ENCODE measurements at places on chromosomes 2 and 18.

DNA sequence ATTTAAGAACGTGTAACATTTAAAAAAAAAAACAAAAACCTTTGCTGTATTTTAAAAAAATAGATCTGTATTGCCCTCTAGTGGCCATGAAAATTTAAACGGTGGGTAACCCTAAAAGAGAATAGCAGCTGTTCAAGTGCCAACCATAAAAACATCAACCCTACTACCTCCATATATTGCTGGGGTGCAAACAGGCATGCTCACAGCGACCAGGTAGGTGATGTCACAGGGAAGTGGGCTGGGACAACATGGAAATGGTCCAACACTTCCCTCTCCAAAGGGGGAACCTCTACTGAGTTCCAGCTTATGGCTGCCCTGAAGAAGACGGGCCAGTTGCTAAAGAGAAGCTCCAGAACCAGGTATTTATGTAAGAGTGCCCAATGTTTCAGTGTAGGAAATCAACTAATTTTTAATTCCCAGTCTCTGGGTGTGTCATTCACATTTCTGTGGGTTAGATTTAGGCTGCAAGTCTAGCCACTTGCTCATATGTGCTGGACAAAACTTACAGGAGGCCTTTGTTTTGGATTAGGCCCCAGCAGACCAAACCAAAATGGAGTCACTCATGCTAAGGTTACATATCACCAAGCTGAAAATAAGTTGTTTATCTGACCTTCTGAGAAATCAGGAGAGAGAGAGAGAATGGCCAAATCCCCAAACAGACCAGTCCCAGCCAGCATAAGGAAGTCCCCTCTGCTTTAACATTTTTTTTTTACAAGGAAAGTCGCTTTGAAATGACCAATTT is 54.5 kb downstream of the SKA1 start:
- peak; percentile 41 for DNase-seq

DNA sequence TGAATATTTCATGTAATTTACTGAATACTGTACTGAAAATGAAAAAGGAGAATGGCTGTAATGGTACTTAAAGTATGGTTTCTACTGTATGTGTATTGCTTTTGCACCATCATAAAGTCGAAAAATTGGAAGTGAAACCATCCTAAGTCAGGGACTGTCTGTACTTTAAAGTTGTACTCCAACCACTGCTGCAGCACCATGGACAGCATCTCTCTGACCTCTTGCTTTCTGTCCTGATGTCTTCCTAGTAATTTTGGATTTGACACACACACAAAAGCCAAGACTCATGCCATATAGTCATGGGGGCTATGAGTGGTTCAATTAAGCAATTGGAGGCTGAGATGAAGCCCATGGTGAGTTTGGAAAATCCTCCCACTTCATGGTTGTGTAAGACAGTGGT is 256.3 kb upstream of the PKDCC start:
- peak; percentile 23 for DNase-seq

GRCh38 chr2:232588680-232589585 is 38.4 kb downstream of the EIF4E2 start:
- no peak for DNase-seq

GRCh38 chr18:57094175-57094574 is 52.7 kb upstream of the BOD1L2 start:
- DNase-seq, result no peak

DNA sequence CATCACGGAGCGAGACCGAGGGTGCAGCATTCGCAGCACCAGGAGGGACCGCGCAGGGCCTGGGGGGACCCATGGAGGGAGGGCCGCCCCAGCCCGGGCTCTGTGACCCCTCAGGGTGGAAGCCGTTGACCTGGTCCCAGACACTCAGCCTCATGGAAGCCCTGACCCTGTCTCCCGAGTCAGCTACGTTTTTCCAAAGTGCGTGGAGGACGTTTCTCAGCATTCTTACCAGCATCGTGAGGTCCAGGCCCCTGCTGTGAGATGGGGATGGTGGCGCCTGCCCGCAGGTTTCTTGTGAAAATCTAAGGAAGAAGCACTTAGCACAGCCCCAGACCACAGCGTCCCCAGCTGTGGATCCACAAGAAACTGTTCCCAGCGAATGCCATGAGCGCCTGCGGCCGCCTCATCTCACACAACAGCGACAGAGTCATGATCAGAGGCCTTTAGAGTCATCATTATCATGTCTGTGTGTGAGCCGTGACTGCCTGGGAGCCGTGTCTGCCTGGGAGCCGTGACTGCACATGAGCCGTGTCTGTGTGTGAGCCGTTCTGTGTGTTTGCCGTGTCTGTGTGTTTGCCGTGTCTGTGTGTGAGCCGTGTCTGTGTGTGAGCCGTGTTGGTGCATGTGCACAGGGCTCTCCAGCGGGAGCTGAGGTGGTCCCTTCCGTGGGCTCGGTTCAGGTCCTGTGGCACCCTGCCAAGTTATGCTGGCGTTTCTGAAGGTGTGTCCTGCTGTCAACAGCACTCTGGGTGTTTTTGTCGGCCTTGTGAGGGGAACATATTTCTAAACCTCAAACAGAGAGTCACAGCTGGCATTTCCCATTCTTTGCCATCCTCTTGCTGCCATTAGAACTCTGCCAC is 49.2 kb upstream of the KCNG2 start:
- no peak for DNase-seq

DNA sequence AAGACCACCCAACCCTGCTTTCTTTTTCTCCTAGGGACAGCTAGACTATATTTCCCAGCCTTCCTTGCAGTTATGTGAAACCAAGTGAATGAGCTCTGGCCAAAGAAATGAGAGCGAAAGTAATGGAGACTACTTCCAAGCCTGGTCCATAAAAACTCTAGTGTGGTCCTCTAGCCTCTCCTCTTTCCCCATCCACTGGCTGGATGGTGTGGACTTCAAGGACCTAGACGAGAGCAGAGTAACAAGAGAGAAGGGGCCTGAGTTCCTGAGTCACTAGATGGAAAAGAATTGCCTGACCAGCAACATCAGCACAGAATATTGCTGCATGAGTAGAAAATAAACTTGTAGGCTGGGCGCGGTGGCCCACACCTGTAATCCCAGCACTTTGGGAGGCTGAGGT is 2.9 kb upstream of the TMSB10 start:
- no peak for DNase-seq

DNA sequence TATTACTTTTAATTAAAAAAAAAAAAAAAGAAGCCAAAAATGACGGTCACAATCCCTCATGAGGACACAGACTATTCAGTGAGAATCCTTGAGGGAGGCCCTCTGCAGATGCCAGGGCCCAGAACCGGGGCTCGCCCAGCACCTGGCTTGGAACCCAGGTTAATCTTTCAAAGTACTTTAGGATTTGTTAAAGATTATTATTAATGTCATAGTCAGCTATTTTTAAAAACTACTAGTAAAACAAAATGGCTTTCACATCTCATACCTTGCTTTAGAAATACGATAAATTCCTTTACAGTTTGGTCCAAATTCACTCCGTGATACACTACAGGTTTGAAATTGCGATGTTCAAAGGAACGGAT is 27.1 kb downstream of the C2orf76 start:
- DNase-seq, result no peak

DNA sequence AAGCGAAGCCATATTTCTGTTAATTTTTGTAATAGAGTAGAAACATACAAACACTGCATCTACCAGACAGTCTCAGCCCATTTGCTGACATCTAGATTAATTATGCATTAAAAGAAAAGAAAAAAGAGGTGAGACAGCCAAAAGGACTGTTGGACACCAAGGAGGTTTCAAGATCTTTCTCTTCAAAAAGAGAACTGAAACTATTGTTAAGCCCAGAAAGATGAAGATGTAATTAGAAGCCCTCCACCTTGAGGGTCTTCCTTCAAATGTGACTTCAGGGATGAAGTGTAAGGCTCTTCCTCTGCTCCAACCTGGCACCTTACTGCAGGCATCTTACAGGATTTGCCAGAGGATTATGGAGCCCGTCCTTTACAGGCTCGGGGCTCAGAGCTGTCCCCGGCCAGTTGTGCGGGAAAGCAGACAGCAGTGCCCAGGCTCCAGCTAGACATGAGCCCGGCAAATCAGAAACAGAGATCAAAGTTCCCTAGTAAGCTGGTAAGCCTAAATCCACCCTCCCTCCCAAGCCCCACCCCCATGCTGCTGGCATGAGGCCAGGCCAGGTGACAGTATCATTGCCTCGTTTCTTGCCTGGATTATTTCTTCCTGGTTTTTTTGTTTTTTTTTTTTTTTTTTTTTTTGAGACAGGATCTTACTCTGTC is 38.9 kb downstream of the ADI1 start:
- DNase-seq, result no peak

- no peak for DNase-seq
These were observed 248.0 kb upstream of the CNTNAP5 start for GRCh38 chr2:123777116-123777515.

DNA sequence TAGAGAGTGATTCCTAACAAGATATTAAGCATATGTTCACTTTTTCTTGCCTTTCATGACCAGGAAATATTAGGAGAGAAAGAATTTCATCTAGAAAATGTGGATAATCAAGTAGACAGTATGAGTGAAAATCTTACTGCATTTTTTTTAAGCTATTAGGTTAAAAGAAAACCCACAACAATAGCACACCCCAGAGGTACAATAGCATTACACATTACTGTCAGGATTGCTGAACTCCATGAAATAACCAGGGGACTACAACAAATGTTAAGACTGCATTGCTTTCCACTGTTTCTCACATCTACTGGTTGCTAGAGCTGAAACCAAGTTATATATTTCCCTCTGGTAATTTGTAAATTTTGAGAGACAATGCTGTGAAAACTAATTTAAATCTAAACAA is 33.7 kb downstream of the KLF7 start:
- no peak for DNase-seq

- DNase-seq, result no peak
These were observed 16.4 kb upstream of the CYP1B1 start for GRCh38 chr2:38092196-38092902.

DNA sequence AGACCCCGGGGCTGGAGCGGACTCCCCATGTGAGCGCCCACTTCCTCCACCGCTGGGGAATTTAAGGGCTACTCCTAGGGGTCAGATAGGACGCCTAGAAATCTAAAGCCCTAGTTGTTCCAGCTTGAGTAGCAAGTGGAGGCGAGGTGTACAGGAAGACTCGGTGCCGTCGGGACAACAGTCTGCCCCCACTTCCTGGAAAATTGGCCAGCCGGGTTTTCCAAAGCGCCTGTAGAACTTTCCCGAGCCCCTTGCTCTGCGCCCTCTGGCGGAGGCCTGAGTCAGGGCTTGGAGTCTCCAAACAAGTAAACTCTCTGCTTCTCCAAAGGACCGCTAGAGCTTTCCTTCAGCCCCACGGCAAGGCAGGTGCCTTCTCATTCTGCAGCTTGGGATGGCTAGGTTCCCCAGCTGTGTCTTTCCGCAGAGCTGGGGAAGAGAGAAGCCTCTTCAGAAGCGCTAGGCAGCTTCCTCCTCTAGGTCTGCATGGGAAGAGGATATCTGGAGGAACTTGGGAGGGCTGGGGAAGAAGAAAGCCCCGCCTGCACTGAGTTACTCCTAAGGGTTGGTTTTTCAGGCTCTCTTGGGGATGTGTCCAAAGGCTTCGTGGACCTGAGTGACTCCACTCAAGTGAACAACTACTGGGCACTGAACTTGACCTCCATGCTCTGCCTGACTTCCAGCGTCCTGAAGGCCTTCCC is 681 bp downstream of the SPR start:
- DNase-seq, result peak; percentile 75

DNA sequence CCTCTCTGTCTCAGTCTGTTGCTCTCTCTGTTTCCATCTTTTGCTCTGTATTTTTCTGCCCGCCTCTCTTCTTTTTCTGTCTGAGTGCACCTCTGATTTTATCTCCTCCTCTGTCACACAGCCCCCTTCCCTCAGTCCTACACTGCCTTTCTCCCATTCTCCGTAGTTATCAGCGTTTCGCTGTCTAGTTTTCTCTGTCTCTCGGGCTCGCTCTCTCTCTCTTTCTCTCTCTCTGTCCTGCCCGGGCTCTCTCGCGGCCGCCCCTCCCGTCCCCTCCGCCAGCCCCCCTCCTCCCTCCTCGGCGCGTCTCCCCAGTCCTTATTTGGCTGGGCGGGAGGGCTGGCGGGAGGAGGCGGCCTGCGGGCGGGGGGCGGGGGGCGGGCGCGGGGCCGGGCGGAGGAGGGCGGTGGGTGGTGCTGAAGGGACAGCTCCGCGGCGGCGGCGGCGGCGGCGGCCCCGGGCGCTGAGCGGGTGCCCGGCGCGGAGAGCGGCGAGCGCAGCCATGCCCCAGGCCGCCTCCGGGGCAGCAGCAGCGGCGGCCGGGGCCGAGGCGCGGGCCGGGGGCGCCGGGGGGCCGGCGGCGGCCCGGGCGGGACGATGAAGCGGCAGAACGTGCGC is at the start of gene KCNK3:
Gene KCNK3 (plus strand): TSS at position 444 of the 618 bp plus-strand sequence. CDS start 154 bp downstream, at position 598.
- DNase-seq, result peak; percentile 67

Measured in GM13976 (cell line).